ENCODE measurements at places on chromosomes 16 and 17. TPM values are rescaled to one million over a fixed set of nuclear protein-coding genes. Genes with fewer than 3 reads are reported as not detected.

Gene ZNF768
- total RNA-seq, result 1.9 TPM

Gene GPRC5C
- not detected for total RNA-seq

- DNase-seq, result no peak
These were observed 44.0 kb downstream of the EPN2 start for GRCh38 chr17:19281161-19281560.

DNA sequence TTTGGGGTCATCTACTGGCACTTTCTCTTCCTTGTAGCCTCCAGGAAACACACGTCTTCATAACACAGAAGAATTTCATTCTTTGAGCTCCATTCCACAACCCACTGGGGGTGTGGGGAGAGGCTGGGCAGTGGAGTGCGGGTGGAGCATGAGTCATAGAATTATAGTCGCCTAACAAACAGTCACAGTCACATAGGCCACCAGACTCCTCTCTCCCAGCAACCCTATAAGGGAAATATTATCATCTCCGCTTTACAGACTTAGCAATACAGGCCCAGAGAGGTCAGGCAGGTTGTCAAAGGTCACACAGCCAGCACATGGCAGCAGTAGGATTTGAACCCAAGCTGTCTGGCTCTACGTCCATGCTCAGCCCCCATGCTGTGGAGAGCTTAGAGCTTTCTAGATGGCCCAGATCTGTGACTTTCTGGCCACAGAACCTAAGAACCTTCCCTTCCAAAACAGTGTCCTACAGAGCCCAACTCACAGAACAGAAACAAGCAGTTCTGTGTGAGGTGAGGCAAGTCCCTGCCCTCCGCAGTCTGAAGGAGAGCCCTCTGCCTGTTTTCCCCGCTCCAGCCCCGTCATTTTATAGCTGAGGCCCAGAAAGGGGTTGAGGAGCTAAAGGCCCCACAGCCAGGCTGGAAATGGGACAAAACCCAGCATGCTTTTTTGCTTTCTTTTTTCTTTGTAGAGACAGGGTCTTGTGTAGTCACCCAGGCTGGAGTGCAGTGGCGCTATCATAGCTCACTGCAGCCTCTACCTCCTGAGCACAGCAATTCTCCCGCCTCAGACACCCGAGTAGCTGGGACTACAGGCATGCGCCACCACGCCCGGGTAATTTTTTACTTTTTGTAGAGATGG, 10.7 kb upstream of the LITAF start:
- DNase-seq, result no peak

DNA sequence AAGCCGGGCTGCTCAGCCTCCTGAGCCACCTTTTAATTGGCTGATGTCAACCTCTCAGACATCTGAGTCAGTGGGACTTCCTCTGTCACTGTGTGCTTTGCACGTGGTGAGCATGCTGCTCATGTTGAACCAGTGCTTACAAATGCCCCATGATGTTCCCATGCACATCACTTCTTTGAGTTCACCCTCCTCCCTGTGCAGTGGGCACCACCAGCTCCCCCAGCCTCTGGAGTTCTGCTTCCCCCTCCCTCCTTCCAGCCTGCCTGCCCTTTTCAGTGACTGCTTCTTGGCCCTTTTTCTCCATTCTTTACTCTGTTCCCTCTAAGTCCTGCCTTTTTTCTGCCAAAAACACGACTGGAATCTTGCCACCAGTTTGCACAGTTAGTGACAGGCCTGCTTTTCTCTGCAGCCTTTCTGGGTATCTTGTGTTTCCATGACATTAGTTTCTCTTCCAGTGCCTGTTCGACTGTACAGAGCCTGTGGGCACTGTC, 41.6 kb downstream of the USP10 start:
- DNase-seq, result no peak

GRCh38 chr17:54662978-54663876, 237.4 kb upstream of the TOM1L1 start:
- no peak for DNase-seq

GRCh38 chr17:9522074-9522473, 53.5 kb downstream of the STX8 start:
- peak; percentile 34 for DNase-seq
